ENCODE measurements at places on chromosomes 7 and 10.

DNA sequence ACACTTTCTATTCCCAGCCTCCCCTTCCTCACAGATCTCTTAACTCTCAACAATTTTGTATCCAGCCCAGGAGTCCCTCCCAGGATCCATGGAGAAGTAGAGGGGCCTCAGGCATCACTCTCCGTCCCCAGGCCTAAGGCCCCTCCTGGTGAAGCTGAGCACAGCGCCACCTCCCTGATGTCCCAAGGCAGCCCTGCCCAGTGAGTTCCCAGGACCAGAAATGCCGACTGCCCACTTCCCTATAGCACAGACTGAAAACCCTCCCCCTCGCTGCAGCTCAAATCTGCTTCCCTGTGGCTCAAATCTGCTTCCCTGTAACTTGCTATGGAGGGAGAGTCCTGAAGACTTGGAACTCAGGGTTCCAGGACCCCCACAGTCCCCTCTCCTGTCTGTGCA lies 35.6 kb downstream of the YKT6 start:
- DNase-seq, result no peak

DNA sequence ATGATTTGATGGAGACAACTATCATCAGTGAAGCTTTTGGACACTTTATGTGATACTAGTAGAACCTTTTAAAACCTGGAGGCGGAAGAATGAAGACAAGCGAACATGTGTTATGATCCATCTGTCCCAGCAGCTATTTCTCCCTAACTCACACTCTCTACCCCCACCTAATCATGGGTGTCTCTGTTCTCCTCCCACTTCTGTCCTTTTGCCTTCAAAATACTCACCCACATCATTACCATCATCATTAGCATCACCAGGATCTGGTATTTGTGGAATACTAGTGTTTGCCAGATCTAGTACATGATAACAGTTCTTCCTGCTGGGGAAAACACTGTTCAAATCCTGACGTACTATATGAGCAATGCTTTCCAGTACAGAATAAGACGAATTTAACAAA lies 287.7 kb downstream of the DOCK4 start:
- DNase-seq, result no peak

- no peak for DNase-seq
Measured at GRCh38 chr10:110647136-110647430, 2.9 kb downstream of the RBM20 start.

- DNase-seq, result no peak
Measured at GRCh38 chr7:88539518-88539917, 220.0 kb upstream of the ZNF804B start.

DNA sequence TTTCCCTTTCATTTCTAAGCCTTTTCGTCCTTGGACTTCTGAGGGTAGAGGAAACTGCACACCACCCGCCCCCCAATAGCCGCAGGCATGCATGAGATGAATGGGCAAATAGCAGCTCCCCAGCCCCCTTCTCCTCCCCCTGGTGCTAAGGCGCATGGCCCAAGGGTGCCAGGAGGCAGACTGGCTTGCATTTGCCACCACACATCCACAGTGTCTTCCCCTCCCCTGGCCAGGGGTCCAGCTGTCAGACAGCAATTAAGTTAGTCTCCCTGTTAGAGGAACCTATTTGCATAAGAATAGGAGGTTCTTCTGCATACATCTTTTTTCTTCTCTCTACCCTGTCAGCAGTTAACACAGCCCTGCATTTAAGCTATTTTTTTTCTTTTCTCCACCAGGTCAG lies 20.2 kb downstream of the TOMM7 start:
- no peak for DNase-seq

GRCh38 chr7:42914009-42914408 lies 2.1 kb upstream of the C7orf25 start:
- DNase-seq, result no peak
